Thyroid gland (tissue), 4 donors: ENCODE measurements at places on chromosomes 7 and 10.
A peak's percentile ranks its signal among the peaks of the same experiment; 100 is the strongest.

DNA sequence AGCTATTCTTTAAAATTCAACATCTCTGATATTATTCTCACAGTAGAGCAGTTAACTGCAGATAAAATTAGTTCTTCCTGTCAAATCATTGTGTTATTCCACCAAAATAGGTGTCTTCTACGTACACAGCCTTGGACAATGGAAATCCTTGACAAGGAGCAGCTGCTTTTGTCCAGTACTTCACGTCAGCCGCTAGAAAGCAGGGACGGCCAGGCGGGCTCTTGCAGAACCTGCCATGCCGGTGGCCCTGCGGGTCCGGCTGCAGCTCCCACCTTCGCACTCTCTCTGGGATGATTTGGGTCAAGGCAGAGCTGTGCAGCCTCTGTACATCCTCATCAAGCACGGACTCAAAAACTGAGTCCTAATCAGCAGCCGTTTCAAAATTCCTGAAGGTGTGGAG lies 2.2 kb upstream of the FOXI2 start:
- DNase-seq, result no peak

DNA sequence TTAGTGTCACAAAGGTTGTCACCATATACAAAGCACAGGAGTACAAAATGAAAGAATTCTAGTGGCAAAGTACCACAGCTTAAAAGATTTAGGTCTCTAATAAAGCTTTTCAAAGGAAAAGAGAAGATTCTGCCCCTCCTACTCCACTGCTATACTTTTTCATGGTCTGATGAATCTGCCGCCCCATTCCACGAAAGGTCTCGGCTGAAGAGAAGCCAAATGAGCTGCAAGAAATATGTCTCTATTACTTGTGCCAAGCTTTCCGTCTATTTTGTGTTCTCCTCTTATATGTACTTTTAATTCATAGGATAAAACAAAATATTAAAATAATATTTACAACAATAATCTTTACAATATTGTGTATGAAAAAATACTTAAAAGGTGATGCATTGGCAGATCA lies 222.6 kb downstream of the ANK3 start:
- peak; percentile 34 for DNase-seq

DNA sequence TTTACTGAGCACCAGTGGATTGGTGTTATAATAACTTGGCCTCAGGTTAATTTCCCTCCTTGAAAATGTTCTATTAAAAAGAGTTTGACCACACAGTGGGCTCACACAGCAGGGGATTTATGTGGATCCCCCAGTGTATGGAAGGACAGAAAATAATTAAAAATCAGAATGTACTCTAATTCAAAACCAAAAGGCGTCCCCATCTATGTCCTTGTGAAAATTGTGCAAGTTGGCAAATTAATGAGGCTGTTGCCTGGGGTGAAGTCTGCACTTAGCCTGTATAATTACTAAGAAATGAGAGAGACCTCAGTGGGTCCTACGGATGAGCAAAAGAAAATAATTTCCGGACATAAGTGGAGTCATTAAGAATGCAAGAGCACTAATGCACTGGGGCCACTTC lies 31.1 kb downstream of the PIK3CG start:
- DNase-seq, result no peak

GRCh38 chr7:42189535-42189934 lies 47.5 kb downstream of the GLI3 start:
- DNase-seq, result no peak

- DNase-seq, result no peak
Measured at GRCh38 chr7:102908676-102909075, 4.1 kb upstream of the LRRC17 start.

- DNase-seq, result no peak
Measured at GRCh38 chr10:94777886-94778458, 15.5 kb downstream of the CYP2C19 start.

DNA sequence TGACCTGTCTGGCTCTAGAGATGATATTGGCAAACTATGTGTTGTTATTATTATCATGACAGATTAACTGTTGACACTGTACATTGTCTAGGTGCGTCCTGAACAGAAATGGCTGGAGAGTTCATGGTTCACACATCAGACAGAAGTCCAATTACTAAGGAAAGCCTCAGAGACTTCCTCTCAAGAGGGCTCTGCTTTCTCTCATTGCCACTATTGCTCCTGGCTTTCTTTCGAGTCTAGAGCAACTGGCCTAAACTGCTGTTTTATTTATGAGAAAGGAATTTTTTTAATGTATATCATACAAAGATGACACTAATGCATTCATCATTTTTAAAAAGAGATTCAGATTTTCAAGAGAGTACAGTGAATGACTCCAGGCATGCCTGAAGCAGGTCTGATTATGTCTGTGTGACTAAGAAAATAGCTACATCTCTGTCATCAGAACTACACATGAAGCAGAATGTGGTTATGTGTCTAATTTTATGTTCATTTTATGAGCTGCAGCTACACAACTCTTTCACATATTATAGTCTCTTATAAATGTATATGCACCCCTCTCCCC lies 30.4 kb downstream of the NRCAM start:
- DNase-seq, result no peak

- peak; percentile 77 for DNase-seq
Measured at GRCh38 chr7:28408960-28409715, 3.2 kb upstream of the CREB5 start.

- DNase-seq, result no peak
Measured at GRCh38 chr7:95927756-95928155, 155.4 kb downstream of the DYNC1I1 start.

GRCh38 chr7:90972906-90973550 lies 291.2 kb upstream of the FZD1 start:
- DNase-seq, result no peak

DNA sequence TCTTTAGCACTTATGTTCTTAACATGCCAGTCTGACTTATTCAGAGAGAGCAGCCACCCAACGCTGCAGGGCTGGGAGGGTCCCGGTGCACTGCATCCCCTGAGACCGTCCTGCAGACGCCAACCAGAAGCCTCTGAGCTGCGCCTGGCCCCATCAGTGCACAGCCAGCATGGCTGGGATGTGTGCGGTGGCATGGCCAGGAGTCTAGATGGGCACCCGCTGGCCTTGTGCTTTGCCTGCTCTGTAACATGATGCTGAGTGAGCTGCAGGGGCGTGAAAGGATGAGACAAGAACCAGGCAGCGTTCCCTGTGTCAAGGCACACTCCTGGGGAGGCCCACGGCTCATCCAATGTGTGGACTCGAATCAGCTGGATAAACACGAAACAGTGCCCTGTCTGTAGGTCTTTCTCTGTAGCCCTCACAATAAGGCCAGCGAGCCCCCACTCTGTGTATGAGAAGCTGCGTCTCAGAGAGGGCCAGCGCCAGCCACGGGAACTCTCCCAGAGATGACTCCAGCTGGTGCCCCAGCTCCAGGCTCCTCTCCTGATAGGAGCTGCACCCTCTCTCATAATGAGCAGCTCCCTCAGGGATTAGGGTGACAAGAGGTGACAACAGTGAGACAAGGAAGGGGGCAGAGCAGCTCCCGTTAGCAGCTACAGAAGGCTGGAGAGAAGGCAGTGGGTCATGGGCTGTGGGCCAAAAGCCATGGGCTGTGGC lies 96.8 kb downstream of the TNS3 start:
- no peak for DNase-seq

GRCh38 chr7:147952918-147953317 lies 637.6 kb upstream of the C7orf33 start:
- no peak for DNase-seq

DNA sequence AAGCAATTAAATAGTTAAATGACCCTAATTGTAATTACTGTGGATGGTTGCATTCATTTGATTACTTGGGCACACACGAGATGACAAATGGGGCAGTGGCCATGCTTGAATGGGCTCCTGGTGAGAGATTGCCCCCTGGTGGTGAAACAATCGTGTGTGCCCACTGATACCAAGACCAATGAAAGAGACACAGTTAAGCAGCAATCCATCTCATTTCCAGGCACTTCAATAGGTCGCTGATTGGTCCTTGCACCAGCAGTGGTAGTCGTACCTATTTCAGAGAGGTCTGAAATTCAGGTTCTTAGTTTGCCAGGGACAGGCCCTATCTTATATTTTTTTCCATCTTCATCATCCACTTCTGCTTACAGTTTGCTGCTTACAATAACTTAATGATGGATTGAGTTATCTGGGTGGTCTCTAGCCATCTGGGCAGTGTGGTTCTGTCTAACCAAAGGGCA lies 8.3 kb downstream of the PCBD1 start:
- DNase-seq, result peak; percentile 78

GRCh38 chr10:85048644-85049043 lies 720.3 kb downstream of the CCSER2 start:
- DNase-seq, result no peak

DNA sequence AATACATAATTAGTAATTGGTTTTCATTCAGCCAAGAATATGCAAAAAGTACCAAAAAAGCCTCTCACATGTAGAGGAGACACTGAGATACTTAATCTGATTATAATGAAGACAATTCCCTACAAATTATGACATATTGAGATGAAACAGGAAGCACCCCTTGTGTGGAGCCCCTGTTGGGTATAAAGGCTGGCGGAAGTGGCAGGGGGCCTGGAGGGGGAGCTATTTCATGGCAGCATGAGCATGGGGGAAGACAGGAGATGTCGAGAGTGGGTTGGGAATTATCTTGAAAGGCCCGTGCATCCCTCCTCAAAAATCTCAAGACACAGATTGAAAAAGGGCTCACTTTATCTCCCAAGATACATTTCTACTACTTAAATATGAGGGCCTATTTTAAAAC lies 96.9 kb downstream of the PIP4K2A start:
- DNase-seq, result no peak

DNA sequence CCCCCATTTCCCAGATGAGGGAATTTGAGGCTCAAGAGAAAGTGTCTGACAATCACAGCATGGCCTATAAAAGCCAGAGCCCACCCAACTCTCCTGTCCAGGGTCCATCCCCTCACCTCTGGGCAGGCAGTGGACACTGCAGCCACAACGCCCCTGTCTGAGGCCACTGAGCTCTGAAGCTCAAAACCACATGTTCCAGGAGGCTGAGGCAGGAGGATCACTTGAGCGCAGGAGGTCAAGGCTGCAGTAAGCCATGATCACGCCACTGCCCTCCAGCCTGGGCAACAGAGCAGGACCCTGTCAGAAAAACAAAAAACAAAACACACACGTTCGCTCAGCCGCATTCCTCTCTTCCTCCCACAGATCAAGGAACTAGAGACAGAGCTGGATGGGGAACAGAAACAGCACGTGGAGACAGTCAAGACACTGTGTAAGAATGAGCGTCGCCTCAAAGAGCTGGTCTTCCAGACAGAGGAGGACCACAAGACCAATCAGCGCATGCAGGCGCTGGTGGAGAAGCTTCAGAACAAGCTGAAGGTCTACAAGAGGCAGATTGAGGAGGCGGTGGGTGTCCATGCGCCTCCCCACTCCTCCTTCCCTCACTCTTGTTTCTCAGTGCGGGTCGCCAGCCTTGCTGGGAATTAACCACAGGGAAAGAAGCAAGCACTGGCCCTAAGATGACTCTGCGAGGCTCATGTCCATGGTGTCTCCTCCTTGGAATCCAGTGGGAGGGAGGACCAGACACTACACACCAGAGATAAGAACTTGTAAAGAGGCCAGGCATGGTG lies 20.0 kb upstream of the ARPC1A start:
- DNase-seq, result no peak

GRCh38 chr10:90652519-90652918 lies 205.3 kb downstream of the HTR7 start:
- DNase-seq, result no peak

DNA sequence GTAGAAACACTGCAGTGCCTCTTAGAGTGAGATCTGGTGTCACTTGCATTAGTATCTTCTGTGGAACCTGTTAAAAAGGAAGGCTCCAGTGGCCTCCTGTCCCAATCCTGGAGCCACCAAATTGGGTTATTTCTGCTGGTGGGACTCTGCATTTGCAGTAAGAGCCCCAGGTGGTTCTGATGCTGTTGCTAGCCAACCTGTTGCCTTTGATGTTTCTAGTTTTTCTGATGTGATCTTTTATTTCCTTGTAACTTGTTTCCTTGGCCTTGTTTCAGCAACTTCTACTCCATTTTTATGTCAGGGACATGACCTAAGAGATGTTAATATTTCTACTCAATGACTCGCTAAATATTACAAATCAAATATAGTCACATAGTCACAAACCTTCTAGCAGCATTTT lies 12.5 kb upstream of the STN1 start:
- DNase-seq, result no peak

GRCh38 chr7:29005406-29005805 lies 47.3 kb upstream of the TRIL start:
- no peak for DNase-seq

GRCh38 chr7:105711726-105712402 lies 130.6 kb upstream of the EFCAB10 start:
- no peak for DNase-seq

- peak; percentile 53 for DNase-seq
Measured at GRCh38 chr10:110643653-110644597, at the start of gene RBM20. TSS of gene RBM20 (plus strand) at chr10:110644336. CDS start at chr10:110644455, 119 bp downstream.

DNA sequence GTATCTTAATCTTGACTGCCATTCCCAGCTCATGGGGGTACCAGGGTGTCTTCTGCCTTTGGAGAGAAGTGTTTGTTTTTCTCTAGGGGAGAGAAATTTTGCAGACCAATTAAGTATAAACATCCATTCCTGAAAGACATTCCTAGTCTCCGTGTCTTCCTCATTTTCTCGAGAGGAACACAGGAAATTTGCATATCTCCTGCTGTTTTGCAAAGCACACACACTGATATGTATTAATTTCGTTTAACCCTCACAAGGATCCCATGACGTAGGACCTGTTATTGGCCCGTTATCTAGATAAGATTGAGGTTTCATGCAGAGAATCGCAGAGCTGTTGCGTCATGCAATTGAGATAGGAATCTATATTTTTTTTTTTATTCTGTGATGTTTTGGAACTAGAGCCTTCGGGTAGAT lies 944 bp downstream of the RHBDD2 start:
- no peak for DNase-seq

DNA sequence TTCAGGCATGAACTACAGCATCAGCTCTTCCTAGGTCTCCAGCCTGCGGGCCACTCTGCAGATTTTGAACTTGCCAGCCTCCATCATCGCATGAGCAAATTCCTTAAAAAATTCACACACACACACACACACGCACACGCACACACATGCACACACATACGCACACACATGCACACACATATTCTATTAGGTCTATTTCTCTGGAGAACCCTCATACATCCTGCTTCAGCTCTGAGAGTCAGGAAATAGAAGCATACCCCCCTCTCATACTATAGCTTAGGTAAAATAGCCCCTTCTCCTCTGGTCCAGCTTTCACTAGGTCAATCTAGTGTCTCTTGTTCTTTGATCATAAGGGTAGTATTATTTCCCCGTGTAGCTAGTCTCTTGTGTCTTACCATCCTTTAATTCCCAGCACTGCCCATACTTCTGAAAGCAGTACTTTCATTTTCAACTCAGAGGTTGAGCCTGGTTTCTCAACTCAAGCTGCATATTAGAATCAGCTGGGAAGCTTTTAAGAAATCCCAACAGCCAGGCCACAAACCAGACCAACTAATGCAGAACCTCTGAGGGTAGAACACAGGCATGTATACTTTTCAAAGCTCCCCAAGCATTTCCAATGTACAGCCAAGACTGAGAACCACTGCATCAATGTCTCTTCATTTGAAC lies 30.9 kb upstream of the ITGB8 start:
- no peak for DNase-seq

- no peak for DNase-seq
Measured at GRCh38 chr7:36621396-36621795, 102.9 kb downstream of the AOAH start.
